ENCODE measurements at places on chromosomes 4 and X.

GRCh38 chrX:46967547-46967946, 55.3 kb downstream of the JADE3 start:
- no peak for DNase-seq

DNA sequence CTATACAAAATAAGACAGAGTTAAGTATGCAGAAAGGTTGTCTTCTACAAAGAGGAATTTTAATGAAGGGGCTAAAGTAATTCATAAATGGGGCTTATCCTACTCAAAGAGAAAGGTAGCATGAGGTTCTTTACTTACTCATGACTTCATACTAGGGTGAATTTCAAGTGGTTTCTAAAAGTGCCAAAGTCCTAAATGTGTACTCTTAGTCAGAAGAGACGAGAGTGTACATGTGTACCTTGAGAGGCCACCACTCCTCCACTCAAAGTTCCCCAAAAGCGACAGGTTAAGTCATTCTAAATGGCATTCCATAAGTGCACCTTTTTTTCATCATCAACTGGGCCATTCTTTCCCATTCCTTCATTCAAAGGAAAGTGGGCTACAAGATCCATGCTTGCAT, 21.9 kb downstream of the EDA2R start:
- DNase-seq = no peak

GRCh38 chr4:31366041-31366440, 645.9 kb downstream of the PCDH7 start:
- DNase-seq = no peak

DNA sequence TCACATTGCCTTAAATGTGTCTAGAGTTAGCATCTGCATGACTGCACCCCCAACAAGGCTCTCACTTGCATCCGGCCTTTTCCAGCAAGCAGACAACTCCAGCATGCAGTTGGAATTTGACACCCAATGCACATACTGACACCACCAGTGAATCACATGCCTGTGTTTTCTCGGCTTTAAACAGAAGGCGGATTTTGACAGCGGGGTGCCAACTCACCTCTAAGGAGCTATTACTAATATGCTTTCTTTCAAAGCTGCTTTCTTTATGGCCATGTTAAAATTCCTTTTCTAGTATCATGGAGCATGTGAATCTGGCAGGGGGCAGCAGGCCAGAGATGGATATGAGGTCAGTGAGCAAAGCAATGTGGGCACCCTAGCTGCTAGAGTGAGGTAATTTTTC, 78.0 kb upstream of the CLNK start:
- no peak for DNase-seq

DNA sequence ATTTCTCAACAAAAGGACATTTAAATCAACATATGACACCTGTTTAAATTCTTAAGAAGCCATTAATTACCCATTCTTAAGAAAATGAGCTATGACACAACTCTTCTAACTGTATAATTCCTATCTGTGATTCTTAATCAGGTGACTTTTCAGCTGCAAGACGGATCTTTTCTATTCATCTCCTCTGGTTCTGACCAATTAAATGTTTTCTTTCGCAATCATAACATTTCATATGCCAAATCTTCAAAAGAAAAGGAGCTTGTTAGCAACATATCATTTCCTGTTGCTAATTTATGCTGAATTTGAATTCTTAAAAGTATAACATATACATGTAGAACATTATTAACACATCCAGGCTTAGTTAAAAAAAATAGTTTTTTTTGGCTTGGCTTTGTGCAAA, 62.5 kb downstream of the SEL1L3 start:
- DNase-seq = no peak

DNA sequence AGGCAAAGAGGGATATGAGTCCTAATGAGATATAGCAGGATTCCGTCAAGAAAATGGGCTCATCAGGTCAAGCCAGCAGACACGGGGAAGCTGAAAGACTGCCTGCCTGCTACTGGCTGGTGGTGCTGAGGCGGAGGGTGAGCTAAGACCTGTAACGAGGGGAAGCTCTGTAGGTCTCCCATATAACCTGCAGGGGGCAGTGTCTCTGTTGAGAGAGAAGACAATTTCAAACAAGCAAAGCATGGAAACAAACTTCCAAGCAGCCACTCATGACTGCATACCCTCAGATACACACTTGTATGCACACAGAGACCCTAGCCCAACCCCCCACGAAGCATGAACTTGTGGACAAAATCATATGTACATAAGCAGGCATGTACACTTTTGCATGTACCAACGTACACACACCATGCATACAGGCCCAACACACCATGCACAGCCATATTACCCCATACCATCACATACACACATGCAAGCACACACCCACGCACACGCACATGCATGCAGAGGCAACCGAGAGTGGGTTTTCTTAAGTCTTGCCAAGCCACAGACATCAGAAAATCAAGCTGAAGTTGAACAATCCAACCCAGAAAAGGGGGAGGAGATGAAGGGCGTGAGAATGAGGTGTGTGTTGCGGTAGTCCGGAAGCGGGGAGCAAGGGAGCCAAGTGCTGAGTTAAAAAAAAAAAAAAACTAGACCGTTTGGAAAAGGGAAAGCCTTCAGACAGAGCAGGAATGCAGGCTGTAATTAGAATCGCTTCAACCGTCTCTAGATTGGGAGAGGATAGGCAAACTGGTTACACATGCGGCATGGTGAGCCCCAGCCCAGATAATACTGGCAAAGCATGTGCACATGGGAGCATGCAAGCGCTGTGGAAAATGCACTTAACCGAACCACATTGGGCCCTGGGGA, 71.0 kb downstream of the PJA1 start:
- DNase-seq = peak; percentile 2

DNA sequence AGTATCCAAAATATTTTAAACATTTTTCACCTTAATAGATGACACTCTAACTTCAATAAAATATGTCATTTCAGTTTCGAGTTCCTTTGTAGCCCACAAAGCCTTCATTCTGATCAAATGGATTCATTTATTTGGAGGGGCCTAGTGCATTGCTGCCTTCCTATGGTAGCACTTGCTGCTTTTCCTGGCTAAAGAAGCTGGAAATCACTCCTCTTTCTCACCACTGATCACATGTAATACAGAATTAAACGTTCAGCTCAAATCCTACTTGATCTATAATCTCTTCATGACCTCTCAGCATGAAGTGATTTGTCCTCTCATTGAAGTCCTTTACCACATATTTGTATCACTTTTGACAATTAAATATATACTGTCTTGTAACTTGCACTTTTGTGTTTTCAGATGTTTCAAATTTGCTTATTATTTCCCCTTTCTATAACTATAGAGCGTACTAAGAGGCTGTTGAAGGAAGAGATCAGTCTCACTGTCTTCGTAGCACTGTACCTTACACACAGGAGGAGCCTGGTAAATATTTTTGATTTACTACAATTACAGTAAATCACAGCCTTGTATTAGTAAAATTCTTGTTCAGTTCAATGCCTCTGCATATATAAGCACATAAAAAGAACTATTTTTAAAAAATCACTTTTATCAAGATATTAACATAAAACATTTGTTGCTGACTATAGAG, 555 bp downstream of the CFI start:
- DNase-seq = no peak

DNA sequence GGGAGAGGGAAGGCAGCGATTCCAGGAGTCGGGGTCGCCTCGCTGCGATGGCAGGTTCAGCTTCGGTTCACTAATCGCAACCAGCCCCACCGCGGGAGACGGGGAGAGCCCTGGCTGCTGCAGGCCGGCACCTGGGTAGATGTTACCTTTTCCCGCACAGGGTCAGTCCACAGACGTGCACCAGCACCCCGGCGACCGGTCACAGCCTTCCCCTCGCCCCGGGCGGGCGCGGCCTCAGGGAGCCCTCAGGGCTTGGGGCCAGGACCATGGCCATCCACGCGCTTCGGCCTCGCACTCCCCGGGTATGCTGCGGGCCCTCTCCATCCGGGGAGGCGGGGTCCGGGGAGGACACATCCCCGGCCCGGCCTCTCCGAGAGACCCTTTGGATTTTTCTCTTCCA, 26.1 kb upstream of the EXOC1L start:
- DNase-seq = no peak

- no peak for DNase-seq
These were observed 297.4 kb upstream of the DKK2 start for GRCh38 chr4:107333518-107333917.

GRCh38 chr4:108263057-108263456, 94.3 kb upstream of the LEF1 start:
- DNase-seq = no peak

- no peak for DNase-seq
These were observed 323.8 kb downstream of the FBXW7 start for GRCh38 chr4:152211936-152212653.

GRCh38 chr4:60400593-60400992, 799.5 kb upstream of the ADGRL3 start:
- DNase-seq = no peak

GRCh38 chr4:142473218-142473959, 372.7 kb downstream of the INPP4B start:
- no peak for DNase-seq

DNA sequence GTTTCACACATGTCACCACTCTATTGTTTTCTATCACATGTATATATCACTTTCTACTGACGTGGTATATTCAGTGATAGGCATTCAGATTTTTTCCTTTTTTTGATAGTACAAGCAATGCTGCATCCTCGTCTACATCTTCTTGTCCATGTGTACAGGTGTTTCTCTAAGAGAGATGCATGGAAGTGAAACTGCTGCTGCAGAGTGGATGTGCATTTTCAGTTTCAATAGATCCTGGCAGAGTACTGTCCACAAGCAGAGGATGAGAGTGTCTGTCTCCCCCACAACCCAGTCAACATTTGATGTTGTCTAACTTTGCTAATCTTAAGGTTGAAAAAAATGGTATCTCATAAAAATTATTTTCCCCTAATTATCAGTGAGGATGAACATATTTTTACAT, 194.0 kb upstream of the CASK start:
- DNase-seq = no peak

DNA sequence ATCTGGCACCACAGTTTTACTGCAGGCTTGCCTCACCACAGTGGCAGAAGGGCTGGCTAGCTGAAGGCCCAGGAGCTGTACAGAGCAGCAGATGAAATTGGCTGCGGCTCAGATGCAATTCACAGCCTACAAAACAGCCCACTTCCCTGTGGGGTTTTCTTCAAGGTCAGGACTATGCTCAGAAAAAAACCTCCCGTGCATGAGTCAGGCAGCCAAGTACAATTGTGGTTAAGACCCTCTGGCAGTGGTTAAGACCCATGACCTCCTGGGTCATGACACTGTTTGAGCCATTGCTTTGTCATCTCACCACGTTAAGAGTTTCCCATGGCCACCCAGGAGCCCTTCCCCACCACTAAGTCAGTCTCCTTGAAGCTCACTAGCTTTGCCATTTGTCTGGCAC, 276.3 kb downstream of the HNRNPD start:
- no peak for DNase-seq

DNA sequence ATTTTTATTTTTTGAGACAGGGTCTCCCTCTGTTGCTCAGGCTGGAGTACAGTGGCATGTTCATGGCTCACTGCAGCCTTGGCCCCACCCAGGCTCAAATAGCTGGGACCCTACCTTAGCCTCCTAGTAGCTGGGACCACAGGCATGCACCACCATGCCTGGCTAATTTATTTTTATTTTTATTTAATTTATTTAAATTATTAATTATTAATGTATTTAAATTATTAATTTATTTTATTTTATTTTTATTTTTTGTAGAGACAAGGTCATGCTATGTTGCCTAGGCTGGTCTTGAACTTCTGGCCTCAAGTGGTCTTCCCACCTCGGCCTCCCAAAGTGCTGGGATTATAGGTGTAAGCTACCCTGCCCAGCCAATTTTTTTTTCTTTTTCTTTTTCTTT, 69.3 kb downstream of the EGF start:
- DNase-seq = no peak

DNA sequence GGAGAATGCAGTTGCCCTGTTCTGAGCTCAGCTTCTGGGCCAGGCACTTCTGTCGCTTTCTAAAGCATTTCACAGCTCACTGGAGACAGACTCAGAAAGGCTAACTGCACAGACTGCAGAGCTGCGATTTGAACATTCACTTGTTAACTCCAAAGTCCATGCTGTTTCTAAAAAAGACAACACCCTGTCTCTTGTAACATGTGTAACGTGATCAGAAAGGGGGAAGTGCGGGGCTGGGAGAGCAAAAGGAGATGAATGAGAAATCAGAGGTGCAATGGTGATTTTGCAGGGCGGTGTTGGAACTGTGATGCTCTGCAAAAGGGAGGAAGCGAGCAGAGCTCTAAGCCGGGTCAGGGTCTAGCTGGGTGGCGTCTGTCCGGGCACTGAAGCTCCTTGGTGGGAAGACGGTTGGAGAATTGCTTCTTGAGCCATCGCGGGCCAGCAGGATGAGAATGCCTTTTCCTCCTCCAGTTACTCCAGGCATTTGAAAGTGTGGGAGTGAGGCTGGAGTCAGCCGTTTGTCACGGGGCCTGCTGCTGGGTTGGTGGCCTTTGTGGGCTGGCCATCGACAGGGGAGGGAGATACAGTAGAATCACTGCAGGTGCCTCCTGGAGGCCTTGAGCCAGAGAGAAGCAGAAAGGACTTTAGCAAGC, 20.3 kb downstream of the TBC1D14 start:
- DNase-seq = no peak

DNA sequence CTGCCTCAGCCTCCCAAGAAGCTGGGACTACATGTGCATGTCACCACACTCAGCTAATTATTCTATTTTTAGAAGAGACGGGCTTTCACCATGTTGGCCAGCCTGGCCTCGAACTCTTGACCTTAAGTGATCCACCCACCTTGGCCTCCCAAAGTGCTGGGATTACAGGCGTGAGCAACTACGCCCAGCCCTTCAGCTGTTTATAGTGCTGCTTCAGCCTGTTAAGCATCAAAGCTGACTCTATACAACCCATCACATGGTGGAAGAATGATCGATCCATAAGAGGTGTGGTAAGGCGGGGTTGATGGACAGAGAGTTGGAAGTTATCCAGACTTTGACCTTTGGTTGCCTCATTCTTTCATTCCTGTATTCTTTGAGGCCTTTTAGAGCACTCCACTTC, 56.2 kb upstream of the RAPGEF2 start:
- no peak for DNase-seq

DNA sequence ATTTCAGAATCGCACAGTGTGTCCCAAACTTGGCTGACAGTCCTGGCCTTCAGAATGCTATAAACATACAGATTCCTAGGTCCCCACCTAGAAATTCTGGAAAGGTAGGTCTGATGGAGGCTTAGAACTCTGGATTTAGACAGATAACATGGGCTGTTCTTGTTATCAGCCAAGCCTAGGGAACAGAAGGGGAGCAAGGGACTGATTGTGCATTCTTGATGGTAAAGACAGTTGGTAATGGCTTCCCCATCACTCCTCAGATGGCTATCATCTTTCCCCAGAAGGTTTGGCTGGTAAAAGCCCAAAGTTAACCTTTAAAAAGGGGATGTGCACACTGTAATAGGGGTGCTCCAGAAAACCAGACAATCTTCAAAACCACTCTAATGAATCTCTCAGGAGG, 35.7 kb downstream of the DIPK2B start:
- DNase-seq = no peak

GRCh38 chr4:86544310-86544966, 49.7 kb upstream of the PTPN13 start:
- DNase-seq = no peak

GRCh38 chr4:102610007-102610406, 108.8 kb downstream of the NFKB1 start:
- no peak for DNase-seq
